ENCODE measurements at places on chromosomes 7 and 10. TPM values are rescaled to one million over a fixed set of nuclear protein-coding genes. Genes with fewer than 3 reads are reported as not detected.

Gene NUTM2B
- 0.59 TPM for total RNA-seq

Gene TECTB
- total RNA-seq, result not detected

Gene CAMK2B
- total RNA-seq, result not detected

Gene REEP3
- total RNA-seq, result 16.1 TPM

Gene FAM149B1
- total RNA-seq, result 14.6 TPM

Gene CPA4
- total RNA-seq, result not detected

Gene ECHS1
- total RNA-seq, result 88.2 TPM

GRCh38 chr10:107430446-107430845 is 265.9 kb upstream of the SORCS1 start:
- no peak for DNase-seq

DNA sequence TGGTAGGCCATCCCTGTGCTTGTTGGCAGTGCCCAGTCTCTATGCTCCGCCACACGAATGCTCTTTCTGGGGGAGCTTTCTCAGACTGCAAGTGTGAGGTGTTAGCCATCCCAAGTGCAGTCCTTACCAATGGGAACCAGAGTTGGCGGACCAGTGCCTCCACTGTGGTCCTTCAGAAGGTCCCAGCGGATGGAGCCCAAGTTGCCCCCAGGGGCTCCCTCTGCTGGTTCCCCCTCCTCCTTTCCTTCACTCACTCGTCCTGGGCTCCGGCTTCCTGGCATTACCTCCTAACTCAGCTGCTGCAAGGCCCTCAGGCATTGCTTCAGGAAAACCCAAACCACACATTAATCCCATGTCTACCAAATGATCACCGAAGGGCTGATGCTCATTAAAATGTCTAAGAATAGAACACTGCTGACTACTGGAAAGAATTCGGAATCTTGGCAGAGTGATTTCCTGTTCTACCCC is 139.8 kb downstream of the CUBN start:
- peak; percentile 39 for DNase-seq

DNA sequence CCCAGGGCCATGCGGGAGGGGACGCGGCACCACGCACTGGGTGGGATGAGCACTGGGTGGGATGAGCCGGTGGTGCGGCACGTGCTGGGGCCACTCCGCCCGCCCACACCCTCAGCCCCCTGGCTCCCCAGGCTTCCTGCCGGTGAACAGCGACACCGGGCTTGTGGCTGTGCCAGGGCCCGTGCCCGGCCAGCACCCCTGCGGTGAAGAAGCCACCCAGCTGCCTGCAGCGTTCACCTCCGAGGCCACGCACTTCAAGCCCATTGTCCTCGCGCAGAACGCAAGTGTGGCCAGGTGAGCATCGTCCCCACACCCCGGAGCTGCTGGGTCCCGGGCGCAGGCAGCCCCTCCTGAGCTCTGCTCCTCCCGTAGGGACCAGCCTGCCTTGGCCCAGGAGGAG is 31.8 kb upstream of the UTF1 start:
- no peak for DNase-seq

DNA sequence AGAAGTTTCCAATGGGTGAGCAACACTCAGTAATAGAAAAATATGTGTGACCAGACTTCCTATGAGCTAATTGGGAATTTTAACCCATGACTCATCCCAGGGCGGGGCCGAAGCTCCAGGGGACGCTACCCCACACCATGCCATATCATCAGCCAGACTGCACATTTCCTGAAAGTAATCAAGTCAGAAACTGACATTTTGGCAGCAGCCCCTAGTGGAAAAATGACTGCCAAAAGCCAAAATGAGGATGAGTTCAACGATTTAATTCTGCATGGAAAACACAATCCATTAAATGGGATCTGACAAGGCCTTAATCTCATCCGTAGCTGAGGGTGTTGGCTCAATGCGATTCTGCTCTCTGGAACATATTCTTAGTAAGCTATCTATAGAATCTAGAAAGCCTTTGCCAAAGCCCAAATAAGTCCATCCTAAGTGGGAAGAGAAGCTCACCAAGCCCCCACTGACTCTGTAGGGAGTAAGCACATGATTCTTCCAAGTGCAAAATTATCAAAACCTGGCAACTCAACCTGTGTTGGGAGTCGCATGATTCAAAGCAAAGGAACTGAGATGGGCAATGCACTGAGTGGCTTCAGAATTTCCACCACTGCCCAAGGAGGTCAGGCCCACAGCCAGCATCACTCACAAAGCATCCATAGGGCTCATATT is 93.1 kb upstream of the PDE1C start:
- no peak for DNase-seq

- DNase-seq, result no peak
These were observed 99.1 kb downstream of the PLCE1 start for GRCh38 chr10:94092848-94093247.

DNA sequence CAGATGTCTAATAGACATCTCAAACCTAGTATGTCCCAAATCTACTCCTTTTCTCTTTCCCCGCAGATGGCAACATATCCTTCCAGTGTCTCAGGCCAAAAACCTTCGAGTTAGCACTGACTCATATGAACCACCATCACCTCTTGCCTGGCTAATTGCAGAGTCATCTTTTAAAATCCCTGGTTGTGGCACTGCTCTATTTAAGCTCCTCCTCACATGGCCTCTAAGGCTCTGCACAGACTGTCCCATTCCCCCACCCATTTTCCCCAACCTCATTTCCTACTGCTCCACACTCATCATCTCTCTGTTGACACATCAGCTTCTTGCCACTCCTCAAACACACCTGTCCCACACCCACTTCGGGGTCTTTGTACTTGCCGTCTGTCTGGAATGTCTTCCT is 16.8 kb upstream of the HBP1 start:
- DNase-seq, result no peak

DNA sequence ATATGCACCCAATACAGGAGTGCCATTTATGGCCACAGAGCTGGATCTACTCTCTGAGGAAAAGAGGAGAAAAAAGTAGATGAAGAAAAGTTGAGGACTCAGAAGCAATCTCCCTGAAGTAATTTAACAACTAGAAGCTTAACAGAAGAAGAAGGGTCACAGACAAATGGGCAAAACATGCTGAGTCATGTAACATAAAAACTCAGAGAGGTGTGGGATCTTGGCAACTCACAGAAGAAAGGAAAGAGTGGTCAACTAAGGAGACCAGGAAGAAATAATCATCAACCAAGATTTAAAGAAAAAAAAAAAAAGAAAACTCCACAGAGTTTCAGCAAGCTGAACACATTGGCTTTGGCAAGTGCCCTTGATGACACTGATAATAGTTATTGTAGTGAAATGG is 51.8 kb upstream of the BET1 start:
- no peak for DNase-seq

GRCh38 chr7:135664046-135664589 is 1.8 kb downstream of the STMP1 start:
- no peak for DNase-seq

DNA sequence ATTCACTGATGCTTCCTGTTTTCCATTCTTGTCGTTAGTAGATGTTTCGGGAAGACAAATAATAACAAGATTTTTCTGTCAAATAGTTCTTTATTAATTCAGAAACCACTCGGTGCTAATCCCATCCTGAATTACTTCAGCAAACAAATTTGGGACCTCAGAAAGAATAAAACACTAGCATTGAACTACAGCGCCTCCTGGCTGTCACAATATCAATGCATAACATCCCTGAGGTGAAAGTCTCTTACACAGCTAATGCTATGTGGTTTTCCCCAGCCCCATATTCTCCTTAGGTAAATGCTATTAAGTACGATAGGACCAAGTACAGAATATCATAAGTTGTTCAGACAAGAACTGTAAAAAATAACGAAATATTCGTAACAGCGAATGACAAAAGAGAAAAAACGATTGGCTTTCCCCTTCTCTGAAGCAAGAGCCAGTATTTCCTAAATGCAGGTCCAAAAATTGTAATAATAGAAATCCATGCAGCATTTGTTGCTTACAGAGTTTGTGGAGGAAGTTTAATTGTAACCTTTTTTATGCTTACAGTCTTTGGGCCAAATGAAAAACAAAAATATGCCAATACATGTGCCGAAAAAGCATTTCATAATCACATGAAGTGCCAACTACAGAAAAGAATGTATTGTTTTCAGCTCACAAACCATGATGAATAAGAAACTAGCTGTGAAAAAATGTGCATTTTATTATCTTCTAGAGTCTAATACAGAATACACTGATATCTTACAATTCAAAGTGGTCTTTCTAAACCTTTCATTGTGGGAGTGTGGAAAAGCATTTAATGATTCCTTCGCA is 47.3 kb downstream of the MYPN start:
- peak; percentile 41 for DNase-seq

GRCh38 chr10:10911471-10911921 is 106.2 kb upstream of the CELF2 start:
- peak; percentile 24 for DNase-seq

DNA sequence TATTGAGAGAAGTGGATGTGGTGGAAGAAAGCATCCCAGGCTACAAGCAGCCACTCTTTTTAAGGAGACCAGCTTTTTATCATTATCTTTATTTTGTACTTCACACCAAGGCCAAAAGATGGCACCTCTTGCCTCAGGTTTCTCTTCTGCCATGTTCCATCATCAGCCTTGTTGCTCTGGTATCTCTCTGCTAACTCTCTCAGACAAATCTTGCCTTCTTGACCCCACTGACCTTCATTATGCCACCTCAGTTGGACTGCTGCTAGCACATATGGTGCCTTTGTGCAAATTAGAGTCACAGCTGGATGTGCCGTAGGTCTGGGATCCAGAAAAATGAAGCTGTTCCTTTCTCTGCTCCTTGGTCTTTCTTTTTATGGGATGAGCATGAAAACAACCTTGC is 47.1 kb upstream of the DYNC1I1 start:
- DNase-seq, result peak; percentile 16

DNA sequence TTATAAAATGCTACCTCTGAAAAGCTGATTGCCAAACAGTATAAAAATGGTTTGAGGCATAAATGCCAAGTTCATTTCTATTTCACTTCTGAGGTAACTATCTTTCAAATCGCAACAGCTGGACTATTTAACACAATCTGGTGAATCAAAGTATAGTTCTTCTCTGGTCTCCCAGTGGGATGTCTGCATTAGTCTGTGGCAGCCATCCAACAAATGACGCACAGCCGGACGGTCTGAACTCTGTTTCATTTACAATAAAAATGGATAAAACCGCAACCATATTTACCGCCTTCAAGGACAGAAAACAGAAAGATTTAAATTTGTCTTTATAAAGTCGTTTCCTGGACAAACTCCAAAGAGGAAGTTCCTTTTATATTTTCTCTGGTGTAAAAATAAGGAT is 41.9 kb downstream of the ENO4 start:
- DNase-seq, result no peak
